NCI-H1417 treated with DMSO at 0.1 percent for 48 hours (cell line): ENCODE measurements at places on chromosomes 4 and X.

DNA sequence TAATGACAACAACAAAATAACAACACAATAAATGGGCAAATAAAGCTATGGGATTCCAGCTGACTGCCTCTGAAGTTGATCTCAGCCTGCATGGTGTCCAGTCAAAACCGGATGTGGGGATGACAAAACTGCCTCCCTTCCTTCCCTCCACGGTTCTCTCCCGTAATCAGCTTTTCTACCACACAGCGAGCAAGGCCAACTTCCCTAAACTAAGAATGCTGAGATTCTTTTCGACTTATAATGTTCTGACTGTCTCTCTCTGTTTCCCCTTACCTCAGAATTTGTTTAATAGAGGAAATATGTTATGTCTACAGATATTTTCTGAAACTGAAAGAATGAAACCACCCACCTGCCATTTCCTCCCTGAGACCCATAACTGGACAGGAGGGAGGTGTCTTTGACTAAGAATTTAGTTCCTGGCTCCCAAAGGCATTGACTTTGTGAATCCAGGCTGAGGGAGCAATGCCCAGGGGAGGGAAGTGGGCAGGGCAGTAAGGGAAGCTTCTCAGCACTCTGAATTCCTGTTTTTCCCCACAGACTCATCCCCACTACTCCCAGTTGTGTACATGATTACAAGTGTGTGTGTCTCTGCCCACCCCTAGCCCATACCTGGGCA lies 1.0 kb upstream of the TLR1 start:
- no peak for DNase-seq

DNA sequence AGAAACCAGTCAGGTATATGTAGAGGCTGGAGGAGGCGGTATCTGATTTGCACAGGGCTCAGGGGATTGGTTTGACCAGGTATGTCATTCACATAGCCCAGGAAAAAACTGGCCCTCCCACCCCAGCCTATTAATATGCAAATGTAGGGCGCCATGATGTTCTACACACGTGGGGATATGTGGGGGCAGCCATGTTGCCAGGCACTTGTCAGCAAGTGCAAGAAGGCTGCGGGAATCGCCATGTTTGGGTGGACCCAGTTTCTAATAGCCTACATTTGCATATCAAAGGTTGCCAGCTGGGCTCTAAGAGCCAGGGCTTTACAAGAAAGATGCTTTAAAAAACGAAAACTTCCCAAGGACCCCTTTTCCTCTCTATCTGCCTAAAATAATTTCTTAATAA lies 335.1 kb downstream of the SMARCA1 start:
- no peak for DNase-seq

DNA sequence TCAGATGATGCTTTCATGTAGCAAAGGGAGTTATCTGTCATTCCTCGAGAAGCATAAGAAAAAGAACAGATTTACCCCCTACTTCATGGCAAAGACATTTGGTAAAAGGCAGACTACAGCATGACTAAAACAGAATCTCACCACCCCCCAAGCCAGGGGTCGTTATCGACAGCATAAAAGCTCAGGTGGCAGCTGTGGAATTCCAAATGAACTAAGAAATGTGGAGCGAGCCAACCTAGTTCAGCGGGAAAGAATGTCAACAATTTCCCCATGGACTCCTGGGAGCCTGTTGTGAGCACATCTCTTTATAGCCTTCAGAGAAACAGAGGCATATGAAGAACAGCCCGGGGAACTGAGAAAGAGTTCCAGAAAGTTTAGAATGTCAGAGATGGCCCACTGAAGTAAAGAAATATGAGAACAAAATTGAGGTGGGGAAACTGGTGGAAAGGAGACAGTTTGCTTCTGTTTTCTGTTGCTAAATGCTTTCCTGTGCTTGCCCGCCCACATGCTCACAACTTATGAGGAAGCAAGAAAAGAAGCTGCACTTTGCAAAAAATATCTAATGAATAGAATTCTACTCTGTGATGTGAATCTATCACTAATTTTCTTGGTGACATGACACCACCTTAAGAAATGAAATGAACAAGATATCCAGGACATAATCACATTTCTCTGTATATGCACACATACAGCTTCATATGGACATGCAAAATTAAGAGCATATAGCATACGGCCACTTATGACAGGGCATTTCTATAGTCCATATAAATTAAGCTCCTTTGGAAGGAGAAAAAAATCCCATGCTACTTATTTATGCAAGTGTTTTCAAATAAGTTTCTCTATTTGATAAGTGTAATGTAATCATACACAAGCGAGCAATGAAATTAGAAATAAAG lies 135.3 kb upstream of the MID1 start:
- DNase-seq = no peak

DNA sequence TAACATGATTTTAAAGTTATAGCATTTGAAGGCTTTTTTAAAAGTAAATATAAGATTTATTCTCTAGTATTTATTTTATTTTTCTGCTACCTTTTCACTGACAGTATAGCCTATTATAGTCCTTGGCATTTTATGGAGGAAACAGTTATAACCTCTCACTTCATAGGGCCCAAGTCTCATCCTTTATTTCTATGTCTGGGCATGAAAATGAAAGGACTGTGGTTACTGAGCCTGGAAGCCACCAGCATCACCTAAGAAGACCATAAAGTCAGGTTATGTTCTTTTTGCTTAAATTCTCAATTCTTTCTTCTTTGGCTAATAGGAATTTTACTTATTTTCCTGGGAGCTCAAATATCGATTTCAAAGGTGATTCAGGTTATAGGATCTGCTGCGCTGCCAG lies 494.7 kb upstream of the TECRL start:
- DNase-seq = no peak

GRCh38 chr4:99629962-99630554 lies 27.6 kb downstream of the C4orf54 start:
- DNase-seq = no peak

DNA sequence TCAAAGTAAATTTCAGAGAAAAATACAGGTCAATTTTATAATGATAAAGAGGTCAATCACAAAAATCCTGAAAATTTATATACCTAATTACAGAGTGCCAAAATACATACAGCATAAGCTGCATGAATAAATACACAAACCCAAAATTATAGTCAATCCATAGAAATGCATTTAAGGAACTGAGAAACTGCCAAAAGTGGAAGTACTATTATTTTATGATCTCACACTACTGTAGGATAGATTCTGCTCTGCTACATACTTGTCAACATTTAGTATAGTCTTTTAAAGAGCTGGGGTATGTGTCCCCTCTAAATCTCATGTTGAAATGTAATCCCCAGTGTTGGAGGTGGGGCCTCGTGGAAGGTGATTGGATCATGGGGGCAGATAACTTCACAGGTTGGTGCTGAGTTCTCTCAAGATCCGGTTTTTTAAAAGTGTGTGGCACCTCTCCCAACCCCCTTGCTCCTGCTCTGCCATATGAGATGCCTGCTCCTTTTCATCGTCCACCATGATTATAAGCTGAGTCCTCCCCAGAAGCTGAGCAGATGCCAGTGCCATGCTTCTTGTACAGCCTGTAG lies 31.8 kb downstream of the CHIC2 start:
- DNase-seq = no peak

DNA sequence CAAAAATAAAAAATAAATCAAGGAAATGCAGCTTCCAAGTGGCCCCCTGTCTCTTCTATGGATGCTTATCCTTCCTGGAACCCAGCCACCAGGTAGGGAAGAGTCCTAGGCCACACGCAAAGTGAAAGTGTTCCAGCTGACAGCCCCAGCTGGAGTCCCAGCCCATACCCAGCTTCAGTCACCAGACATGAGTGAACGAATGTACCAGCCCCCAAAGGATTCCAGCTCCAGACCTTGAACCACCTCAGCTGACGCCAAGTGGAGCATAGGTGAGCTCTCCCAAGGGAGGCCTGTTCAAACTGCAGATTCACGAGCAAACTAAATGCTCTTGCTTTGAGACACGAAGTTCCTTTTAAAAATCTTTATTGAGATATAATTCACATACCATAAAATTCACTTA lies 62.0 kb downstream of the BCOR start:
- DNase-seq = no peak

DNA sequence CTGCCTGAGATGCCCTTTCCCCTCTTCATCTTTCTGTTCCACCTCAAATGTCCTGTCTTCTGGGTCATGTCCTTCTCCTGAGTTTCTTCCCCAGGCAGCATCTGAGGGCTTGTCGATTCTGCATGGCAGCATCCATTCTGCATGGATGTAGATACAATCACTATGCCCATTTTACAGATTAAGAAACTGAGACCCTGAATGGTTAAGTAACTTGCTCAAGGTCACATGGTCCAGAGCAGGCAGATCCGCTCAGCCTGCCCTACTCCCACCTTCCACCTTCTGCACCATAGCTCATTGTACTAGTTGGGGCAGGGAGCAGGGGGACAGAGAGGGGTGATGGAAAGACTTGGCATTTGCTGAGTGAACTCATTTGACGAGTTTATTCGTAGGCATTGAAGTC lies 32.0 kb downstream of the ZNF185 start:
- DNase-seq = no peak

GRCh38 chr4:73617256-73617655 lies 3.0 kb downstream of the RASSF6 start:
- no peak for DNase-seq

- no peak for DNase-seq
Observed at GRCh38 chr4:145279122-145279960, 99.0 kb upstream of the OTUD4 start.

DNA sequence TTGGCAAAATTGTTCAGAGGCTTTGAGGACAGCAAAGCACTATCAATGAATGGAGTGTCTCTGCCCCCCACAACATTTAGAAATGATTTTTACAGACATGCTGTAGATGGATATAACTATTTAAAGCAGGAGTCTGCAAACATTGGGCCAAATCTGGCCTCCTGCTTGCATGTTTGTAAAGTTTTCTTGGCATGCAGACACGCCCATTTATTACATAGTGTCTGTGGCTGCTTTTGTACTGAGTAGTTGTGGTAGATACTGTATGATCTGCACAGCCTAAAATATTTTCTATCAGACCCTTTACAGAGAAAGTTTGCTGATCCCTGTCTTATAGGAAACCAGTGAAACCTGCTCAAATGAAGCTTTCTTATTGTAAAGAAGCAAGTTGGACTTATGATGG lies 45.5 kb upstream of the PHEX start:
- no peak for DNase-seq

- DNase-seq = no peak
Observed at GRCh38 chr4:90474484-90474883, 347.3 kb downstream of the CCSER1 start.

- DNase-seq = no peak
Observed at GRCh38 chr4:84697159-84697558, 114.2 kb downstream of the CDS1 start.

- no peak for DNase-seq
Observed at GRCh38 chr4:60817609-60818008, 382.5 kb upstream of the ADGRL3 start.

DNA sequence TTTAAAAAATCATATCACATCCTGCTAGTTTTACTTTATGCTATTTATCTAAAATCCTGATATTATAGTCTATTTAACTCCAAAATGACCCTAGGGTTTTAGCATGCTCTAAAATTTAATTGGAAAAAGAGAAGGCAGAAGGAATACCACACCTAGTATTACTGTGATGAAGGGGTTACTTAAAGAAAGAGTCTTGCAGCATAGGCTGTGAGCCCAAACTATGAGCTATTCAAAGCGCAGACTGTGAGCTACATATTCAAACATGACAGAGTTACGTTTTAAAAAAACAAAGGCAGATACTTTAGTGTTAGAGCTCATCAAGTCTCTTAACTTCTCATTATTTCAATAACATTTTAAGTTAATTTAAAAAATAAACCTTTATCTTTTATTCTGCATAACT lies 247.7 kb upstream of the ETNPPL start:
- DNase-seq = no peak

DNA sequence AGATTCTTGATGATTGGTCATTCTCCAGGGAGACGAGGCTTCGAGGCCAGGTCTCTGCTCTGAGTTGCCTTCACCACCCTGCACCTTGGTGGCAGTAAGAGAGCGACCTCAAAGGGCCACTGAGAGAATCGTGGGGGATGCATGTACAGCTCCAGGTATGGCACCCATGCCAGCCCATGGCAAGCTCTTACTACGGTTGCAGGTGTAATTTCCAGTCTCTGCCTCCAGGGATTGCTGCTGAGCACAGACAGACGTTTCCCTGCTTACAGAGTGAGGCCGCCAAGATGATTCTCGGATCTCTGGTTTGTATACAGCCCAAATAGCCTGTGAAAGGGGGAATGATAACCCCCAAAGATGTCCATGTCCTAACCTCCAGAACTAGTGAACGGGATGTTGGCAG lies 16.3 kb upstream of the DRD5 start:
- DNase-seq = no peak

DNA sequence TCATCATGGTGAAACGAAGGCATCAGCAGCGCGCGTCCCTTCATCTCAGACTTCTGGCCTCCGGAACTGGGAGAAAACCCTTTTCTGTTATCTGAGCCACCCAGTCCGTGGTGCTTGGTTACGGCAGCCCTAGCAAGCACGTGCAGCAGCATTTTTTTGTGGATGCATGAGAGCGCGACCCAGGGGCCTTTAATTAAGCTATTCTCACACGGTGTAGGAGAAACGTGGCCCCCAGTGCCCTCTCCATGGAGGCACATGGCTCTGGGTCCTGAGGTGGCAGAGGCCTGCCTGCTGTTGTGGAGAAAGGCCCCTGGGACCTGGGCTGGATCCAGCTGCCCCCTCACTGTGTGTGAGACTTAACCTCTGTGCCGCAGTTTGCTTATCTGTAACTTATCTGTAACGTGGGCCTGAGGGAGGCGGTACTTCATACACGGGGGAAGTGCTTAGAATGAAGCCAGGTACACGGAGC lies 9.5 kb downstream of the CLCN4 start:
- no peak for DNase-seq

GRCh38 chr4:97235521-97235920 lies 907.8 kb downstream of the STPG2 start:
- no peak for DNase-seq

DNA sequence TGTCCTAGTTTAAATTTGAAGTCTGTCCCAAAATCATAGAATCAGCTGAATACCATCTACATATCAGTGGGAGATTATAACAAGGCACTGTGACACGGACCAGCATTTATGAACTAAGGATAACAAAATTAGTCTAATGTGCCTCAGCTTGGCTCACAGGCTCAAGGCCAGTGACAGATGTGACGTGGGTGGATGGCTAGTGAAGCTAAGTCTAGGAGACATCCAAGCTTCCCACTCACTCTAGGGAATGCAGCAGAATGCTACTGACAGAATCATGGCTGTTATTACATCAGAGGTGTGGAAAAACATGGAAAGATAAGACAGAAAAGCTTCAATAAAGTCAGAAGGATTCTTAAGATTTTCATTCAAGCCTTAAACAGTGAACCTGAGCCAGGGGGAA lies 329.9 kb downstream of the NAF1 start:
- DNase-seq = no peak

- DNase-seq = no peak
Observed at GRCh38 chr4:125773502-125773901, 458.7 kb downstream of the FAT4 start.

DNA sequence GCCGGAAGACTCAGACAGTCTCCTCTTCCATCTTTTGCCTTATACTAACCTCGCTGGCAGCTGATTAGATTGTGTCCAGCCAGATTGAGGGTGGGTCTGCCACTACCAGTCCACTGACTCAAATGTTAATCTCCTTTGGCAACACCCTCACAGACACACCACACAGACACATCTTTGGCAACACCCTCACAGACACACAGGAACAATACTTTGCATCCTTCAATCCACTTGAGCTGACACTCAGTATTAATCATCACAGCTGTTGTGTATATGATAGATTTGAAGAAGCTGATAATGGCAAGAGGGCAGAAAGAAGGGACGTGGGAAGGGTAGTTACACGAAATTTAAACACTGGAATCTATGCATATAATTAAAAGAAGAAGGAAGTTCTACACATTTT lies 139.5 kb downstream of the ANKRD50 start:
- DNase-seq = no peak
